Activated naive CD8-positive, alpha-beta T cell treated with anti-CD3 and anti-CD28 coated beads, Interleukin-2, amount 50 U/mL, for 24 hours (primary cell): ENCODE measurements at places on chromosomes 7 and 10.

DNA sequence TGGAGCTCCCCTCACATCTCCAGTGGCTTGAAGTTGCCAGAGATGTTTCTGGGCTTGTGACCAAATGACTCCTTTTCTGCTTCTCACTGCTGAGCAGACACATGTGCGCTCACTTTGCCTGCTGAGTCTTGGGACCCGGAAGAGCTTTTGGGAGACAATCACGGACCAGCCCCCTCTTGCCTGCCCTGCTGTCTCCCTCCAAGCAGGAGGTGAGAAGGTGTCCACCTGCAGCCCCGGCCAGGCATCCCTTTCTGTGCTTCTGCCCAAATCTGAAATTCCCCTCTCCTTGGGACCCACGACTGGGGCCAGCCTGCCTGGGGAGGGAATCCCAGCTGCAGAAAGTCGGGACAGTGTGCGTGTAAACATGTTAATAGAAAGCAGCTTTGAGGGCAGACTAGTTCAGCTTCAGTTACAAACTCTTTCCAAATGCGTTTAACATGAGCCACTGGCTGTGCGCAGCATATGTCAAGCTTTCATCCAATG lies 31.7 kb downstream of the HTRA1 start:
- no peak for DNase-seq

- no peak for DNase-seq
Observed at GRCh38 chr7:136015638-136016037, 38.5 kb upstream of the MTPN start.

DNA sequence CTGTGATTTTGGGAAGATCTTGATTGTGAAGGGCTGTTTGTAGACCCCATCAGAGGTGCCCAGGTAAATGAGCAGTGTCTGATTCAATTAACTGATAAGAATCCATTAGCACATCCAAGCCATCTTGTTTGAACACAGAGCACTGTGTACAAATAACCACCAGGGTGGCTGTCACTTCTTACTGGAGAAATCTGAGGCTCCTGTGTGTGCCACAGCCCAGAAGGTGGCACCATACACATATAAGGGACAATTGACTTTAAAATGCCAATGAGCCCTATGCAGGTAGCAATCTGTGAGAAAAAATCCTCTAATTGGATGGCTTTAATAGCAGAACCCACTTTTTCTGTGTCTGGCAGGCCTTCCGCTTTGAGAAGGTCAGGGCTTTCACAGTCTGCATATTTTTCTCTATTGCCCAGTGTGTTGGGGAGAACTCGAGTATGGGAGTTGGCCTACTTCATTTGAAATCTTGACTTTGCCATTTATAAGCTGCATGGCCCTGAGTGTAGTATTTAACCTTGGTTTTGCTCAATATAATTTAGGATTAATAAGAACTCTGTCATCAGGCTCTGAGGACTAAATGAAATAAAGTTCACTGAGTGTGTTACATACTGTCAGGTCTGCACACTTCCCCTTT lies 517.4 kb downstream of the CCSER2 start:
- no peak for DNase-seq

DNA sequence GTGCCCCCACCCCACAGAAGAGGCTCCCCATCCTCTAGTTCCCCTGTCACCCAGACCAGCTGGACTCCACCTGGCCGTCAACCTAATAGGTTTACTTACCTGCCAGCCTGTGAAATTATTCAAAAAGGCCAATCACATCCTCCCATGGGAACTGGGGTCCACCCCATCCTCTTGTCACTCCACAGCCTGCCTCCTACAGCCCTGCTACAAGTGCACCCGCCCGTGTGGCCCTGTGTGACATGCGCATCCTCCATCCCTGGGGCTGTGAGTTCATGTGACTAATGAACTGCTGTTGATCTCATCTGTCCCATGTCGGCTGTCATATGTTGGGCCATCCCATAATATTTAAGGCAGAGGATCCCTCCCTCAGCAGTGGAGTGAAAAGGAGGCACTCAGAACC lies 39.4 kb downstream of the AOC1 start:
- no peak for DNase-seq

DNA sequence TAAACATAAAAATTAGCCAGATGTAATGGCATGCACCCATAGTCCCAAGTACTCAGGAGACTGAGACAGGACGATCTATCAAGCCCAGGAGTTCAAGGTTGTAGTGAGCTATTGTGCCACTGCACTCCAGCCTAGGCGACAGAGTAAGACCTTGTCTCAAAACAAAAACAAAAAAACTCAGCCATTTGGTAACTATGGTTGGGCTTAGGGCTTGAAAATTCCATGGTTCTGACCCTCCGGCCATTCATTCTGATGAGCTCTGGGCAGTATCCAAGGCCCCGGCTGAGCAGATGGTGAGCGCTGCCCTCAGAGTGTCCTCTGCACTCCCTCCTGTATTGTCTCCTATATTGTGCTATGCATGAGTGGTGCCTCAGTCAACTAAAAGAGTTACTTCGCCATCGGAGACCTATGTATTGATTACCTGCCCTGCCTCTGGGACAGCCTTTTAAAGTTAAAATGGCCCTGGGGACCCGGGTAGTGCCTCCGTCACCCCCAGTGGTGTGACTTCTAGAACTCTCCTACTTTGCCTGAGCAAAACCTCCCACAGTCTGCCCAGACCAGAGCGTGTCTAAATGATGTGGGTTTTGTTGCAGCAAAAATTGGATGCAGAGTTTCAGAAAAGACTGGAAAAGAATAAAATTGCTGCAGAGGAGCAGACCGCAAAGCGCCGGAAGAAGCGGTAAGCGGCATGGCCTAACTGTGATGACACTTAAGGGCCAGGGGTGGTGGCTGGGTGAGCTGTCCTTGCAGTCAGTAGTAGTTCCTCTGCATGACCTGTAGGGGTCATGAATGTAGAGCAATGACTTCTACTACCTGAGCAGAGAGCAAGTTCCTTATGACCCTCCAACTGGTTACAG lies 8.1 kb downstream of the PRKRIP1 start:
- DNase-seq = no peak

DNA sequence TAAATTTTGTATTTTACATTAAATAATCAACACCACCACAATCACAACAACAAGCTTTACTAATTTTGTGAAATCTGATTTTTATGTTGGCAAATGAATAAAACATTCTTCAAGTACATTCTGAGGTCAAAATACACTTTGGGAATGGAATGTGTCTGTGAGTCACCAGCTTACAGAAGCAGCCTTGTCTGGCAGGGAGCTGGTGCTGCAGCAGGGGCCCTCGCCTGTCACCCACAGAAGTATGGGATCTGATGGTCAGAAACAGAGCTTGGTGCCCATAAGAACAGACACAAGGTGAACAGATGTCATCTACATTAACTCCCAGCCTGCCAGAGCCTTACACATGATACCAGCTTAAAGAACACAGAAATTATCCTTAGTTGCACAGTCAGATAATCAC lies 496.9 kb downstream of the CCSER2 start:
- DNase-seq = no peak

GRCh38 chr7:1704811-1705738 lies 35.0 kb downstream of the ELFN1 start:
- no peak for DNase-seq

- no peak for DNase-seq
Observed at GRCh38 chr10:60385399-60385738, 4.3 kb downstream of the ANK3 start.

DNA sequence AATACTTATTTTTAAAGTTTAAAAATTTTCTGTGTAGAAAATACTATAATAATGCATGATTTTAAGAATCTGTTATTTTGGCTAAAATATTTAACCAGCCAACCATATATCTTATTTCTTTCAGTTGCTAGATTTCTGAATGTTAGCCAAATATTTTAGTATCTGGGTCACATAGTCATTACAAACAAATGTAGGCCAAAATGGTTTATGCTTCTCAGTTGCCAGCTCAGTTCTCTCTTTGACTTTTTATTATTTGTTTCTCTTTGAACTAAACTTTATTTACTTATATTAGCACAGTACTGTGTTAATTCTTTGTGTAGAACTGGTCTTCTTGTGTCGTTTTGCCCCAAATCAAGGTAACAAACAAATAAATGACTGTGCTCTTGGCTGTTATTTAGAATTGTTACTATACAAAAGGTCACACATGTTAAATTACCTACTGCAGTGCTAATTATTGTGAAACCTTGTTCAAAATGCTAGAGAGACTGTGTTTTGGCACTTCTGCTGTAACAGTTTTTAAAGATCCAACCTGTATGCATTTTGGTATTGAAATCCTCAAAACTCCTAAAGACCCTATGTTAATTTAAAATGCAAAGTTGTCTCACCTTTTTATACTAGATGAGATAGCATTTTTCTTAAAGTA lies 39.8 kb downstream of the ZEB1 start:
- DNase-seq = no peak

GRCh38 chr7:39709768-39710311 lies 86.5 kb downstream of the RALA start:
- DNase-seq = no peak

DNA sequence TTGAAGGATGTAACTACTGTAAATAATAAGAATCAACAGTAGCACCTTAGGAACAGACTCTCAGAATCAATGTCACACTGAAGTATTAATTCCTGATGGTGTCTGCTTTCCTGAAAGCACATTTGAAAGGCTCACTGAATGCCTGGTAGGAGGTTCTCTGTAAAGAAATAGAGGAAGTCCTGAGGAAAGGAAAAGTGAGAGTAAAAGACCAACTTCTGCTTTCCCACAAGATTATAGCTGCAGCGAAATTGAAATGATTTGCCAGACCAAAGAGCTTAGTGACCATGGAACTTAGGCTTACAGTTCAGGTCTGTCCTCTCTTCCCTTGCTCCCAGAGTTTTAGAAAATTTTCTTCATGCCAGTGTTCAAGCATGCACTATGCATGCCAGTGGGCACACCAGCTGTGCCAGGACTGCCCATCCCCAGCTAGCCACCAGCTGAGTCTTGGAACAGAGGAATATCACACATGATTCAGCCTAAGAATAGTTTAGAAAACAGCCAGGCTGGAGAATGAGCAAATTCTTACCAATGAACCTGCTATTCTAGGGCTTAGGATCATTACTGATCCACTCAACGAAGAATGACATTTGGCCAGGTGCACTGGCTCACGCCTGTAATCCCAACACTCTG lies 123.2 kb downstream of the HERPUD2 start:
- DNase-seq = no peak

GRCh38 chr7:54878339-54878738 lies 119.3 kb upstream of the SEC61G start:
- no peak for DNase-seq

DNA sequence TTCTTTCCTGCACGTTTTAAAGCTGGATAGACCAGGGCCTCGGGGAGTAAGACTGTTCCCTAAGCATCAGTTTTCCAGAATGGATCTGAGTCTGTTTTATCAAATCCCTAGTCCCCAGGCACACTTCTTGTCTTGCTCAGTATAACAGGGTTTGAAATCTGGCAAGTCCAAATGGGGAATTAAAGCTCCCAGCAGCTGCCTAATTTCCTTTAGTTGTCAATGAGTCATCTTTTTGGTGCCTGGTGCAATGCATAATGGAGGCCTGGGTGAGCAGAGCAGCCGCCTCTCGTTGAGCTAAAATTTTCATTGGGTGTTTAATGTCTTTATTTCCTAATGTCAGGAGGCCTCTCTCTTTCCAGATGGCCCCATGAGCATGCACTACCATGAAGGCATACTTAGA lies 87.9 kb downstream of the STRA8 start:
- DNase-seq = no peak

- DNase-seq = no peak
Observed at GRCh38 chr7:1572111-1572822, 2.4 kb upstream of the PSMG3 start.

GRCh38 chr7:139441961-139442360 lies 41.5 kb downstream of the KLRG2 start:
- DNase-seq = no peak

DNA sequence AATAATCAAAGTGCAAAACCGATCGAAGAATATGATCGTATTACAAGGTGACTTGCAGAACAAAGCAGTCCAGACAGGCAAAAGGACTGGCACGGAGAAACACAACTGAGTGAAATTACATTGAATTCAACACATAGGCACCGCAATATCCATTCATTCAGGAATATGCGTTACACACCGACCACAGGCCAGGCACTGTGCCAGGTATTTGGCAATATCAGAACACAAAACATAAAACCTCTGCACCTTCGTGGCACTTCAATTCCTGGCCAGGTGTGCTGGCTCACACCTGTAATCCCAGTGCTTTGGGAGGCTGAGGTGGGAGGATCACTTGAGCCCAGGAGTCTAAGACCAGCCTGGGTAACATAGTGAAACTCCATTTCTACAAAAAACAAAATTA lies 187.9 kb downstream of the DIP2C start:
- no peak for DNase-seq

DNA sequence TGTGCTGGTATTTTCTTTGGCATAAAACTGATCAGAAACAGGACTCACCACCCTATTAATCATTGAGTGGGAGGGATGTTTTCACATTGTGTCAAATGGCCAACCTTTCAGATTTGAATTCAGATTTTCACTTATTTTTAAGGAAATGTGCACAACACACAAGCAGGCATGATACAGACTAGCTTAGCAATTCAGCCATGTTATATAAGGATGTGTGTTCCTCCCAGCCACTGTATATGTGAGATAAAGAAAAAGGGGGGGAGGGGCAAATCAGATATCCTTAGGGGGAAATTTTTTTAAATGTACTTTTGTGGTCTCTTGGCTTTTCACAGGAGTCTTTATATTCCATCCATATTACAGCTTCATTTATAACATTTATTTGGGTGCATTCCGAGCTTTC lies 3.1 kb downstream of the GAD2 start:
- no peak for DNase-seq

GRCh38 chr10:119133949-119134348 lies 30.0 kb downstream of the DENND10 start:
- DNase-seq = peak; percentile 35

DNA sequence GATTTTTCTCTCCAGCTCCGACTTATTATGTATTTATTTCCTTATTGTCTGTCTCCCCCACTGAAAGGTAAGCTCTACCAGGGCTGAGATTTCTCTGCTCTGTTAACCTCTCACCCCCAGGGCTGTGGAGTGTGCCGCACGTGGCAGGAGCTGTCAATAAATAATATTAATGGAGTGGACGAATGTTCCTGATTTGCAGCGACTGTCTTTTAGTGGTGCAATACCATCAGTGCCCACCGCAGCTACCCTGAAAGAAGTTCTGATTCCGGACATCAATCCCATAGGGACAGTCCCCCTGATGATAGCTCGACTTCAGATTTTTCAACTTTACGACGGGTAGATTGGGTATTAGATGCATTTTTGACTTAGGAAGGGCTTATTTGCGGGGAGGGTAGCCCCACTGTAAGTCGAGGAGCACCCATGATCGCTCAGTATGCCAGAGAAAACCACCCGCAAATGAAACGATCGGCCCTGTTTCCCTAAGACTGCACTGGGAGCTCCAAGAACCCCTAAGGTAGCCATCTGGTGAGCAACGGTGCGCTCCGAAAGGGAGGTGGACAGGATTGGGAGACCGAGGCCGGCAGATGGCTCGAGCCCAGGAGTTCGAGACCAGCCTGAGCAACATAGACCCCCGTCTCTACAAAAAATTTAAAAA lies 986 bp upstream of the PPP2R2D start:
- no peak for DNase-seq

GRCh38 chr10:70699659-70700174 lies 27.4 kb downstream of the ADAMTS14 start:
- no peak for DNase-seq
